Left cardiac atrium (tissue), 4 donors: ENCODE measurements at places on chromosomes 1 and 21. TPM values are rescaled to one million over a fixed set of nuclear protein-coding genes. Genes with fewer than 3 reads are reported as not detected.

DNA sequence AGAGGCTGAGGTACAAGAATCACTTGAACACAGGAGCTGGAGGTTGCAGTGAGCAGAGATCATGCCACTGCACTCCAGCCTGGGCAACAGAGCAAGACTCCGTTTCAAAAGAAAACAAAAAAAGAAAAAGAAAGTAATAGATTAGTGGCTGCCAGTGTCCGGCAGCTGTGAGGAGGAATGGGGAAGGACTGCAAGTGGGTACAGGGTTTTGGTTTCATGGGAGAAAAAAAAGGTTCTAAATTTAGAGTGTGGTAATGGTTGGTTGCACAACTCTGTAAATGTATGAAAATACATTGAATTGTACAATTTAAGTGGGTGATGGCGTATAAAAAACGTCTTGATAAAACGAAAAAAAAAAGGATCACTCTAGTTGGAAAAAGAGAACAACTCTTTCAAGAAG, 6.7 kb downstream of the TAF1A start:
- no peak for DNase-seq

DNA sequence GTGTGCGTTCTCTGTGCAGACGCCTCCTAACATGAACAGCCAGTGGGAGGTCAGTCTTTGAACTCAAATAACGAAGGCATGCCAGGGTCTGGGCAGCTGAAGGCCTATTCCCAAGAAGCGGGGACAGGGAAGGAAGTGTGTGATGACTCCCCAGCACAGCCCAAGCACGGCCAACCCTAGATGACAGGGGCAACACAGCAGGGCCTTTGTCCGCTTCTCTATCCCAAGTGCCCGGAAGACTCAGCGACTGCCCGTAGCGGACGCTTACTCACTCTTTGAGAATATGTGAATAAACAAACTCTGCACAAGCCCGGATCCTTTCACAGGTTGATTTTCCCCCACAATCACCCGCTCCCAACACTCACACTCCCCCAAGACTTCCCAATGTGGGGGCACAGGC, 11.2 kb downstream of the C1orf198 start:
- DNase-seq, result no peak

DNA sequence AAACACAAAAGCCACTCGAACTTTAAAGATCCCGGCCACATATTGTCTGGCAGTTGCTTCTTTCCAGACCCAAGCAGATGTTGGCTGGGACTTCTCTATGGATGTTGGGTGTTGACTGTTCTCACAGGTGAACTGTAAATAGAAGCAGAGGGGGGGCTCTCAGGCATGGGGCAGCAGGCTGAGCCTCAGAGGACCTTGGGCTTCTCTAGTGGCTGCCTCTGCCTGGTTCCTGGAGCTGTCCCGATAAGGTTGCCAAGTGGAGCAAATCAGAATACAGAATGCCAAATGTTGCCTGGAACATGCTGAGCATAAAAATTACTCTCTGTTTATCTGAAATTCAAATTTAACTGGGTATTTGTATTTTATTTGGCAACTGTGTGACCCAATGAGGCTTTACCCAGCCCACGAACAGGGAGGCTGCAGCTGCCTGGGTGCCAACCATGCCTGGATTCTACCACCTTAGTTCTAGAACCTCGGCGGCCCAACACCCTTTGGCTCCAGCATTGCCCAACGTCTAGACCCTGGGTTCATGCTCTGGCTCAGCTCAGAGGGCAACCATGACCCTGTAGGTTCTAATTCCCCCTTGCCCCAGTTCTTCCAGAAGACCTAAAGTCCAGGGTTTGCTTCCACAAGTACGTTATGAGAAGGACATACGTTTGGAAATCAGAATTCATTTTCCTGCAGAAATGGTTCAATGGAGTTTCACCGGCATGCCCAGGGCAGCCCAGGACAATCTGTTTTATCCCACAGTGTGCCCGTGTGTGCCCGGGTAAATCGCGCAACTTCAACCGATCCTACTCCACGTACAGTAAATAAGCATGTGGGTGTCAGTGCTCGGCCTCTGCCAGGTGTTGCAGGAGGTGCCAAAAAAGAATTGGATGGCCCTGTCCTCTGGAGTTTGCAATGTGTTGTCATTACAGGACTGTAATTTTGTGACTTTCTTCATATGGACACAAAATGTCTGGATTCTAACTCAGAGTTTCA, 5.4 kb upstream of the SLC45A1 start:
- DNase-seq, result no peak

GRCh38 chr21:35291973-35292627, 243.0 kb upstream of the RUNX1 start:
- no peak for DNase-seq

GRCh38 chr1:58528518-58528917, 18.0 kb downstream of the OMA1 start:
- no peak for DNase-seq

DNA sequence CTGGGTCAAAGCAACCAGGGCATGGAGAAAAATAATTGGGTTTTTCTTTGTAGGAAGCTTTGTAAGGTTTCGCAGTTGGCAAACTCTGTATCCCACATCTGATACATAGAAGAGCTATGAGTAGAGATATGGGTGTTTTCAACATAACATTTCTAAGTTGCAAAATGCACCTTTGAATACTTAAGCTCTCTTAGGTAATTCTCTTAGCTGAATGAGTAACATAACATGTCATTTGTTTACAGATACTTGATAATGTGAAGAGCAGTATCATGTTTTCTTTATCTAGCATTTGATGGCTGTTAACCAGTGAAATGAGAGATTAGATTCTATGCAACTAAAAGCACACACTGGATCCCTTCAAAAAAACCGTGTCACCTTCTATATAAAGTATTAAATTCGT, 21.6 kb downstream of the RAVER2 start:
- no peak for DNase-seq

GRCh38 chr1:98420376-98421084, 241.0 kb upstream of the SNX7 start:
- no peak for DNase-seq

DNA sequence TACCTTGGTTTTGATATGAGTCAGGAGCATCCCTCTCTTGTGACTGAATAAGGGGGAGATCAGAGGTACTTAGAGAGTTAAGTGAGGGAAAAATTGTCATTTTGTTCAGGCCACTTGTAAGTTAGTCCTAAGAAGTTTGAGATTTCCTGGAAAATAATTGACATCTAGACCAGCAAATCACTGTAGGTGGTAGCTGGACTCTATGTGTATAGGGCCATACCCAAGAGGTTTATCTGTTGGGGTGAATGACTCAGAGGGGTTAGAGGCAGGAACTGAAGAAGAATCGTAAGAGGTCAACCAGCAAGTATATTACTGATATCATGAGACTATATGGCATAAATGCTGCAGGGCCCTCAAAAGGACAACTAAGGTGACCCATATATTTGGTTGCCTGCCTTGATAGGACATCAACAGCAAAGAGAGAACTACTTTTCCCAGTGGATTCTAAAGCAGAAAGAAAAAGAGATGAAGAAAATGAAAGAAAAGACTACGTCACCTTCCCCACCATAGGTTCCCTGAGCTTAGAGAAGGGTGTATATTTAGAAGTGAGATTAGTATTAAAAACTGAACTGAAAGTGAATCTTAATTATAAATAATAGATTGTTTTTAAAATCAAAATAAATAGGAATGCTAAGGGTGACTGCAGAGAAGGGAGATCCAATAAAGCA, 8.0 kb upstream of the RNPC3 start:
- no peak for DNase-seq

DNA sequence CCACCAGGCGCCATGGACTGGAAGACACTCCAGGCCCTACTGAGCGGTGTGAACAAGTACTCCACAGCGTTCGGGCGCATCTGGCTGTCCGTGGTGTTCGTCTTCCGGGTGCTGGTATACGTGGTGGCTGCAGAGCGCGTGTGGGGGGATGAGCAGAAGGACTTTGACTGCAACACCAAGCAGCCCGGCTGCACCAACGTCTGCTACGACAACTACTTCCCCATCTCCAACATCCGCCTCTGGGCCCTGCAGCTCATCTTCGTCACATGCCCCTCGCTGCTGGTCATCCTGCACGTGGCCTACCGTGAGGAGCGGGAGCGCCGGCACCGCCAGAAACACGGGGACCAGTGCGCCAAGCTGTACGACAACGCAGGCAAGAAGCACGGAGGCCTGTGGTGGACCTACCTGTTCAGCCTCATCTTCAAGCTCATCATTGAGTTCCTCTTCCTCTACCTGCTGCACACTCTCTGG, 3.8 kb downstream of the GJB3 start:
- DNase-seq, result no peak

DNA sequence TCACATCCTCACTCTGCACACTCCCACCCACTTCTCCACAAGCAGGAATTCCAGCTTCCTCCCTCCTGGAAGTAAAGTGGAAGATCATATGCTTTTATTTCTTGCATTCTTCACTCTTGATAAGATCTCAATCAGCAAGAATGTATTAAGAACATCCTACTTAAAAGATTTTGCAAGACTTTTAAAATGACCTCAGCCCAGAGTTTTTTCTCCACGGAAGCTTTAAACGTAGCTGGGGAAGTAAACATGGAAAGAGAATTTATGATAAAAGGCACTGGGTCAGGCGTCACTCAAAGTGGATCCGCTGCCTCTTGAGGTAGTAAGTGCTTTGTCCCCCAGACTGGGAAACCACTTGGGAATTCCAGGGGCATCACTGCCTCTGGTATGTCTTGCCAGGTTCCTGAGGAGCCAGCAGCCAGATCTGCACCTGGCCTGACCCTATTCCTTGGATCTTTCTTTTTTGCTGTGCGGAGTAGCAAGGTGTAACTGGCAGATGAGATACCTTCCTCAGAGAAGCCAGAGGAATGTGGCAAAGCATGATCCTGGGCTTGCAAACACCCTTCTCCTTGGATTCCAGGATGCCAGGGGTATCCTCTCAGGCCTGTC, 33.9 kb downstream of the CDK18 start:
- no peak for DNase-seq

- DNase-seq, result no peak
Observed at GRCh38 chr1:108051631-108052377, 86.8 kb upstream of the VAV3 start.

DNA sequence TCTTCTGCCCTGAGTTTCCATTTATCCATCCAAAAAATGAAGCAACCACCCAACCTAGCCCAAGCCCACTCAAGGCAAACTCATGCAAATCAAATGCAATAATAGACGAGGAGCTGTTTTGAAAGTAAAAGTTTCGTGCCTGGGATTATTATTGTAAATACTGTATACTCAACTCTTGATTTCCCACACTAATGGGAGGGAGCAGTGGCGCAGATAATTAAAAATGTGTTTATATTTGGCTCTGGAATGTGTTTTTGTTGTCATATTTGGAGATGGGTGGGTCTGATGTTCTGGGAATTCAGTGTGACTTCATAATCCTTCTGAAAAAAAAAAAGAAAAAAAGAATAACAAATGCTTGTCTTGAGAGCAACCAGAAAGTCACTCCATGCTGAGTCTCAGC, 52.5 kb downstream of the KLHDC7A start:
- DNase-seq, result no peak

DNA sequence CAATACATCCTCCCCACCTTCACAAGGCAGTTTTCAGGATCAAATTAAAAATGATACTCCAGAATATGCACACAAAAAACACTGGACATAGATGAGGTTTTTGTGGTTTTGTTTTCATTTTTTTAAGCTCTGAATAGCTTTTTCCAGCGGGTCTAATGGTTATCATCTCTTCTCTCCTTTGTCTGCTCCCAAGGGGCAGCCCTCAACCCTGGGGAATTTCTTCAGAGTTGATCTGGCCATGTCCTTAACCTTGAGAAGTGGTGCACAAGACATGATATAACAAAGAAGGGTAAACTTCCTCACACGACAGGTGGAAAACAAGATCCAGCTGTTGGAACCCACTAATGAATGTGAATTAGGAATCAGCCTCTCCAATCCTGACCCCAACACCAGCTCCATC, 1.5 kb upstream of the CD244 start:
- DNase-seq, result no peak

DNA sequence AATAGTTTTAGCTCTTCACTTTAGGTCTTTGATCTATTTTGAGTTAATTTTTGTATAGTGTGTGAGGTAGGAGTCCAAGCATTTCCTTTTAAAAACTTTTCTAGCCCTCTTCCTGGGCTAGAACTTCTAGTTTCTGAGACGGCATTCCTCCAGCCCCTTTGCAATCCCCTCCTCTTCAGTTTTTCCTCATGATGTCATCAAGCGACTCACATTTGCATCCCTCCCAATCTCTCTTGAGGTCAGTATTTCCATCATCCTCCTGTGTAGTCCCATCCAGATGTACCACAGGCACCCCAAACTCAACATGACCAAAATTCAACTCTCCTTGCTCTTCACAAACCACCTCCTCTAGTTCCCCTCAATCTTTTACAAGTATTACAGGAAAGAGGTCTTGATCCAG, 10.7 kb downstream of the HMGN2 start:
- no peak for DNase-seq

DNA sequence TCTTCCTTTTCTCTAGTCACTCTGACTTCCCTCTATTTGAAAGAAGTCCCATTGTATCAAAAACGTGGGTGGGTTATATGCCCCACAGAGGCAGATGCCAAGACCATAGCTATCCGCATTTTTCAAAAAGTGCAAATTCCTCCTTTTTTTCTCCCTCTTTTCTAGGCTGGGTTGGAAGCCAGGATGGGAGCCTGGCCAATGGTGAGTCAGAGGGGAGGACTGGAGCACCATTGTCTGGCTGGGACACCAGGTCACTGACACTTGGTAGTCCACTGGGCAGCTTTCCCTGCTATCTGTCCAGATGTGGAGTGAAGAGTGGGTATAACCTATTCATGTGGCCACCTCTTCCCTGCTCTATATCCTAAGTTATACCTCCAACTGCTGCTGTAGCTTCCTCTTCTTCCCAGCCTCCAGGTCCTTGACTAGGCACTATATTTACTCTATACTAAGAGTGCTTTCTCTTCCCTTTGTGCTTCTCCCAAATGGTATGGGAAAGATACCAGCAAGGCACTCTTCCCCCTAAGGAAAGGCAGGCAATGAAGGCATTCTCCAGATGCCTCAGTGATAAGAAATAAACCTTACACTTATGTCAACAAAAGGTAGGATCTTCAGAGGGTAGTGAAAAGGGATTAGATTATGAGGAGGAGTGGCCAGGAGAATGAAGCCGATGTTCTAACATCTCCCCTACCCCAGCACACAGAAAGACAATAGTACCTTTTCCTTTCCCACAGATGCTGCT, 12.9 kb downstream of the PI4KB start:
- DNase-seq, result peak; percentile 89

DNA sequence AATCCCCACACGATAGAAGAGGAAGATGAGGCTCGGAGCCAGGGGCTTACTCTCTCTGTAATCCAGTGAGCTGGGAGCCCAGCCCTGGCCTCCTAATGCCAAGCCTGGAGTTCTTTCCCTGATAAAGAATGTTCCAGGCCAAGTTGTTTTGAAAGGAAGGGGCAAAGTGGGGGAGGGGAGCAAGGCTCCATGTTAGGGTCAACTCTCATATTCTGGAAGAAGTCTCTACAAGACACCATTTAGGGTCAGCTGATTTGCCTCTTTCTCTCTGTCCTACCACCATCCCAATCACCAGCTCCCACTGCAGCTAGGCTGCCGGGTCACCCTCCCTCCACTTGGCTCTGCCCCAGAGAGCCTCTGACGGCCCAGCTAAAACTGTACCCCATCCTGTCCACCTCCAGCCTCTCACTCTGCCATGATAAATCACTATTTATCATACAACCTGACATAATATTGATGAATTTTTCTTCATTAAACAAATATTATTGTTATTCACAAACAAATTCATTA, 95.0 kb downstream of the GLIS1 start:
- no peak for DNase-seq

Gene KCNN3
- 4.6 TPM for total RNA-seq

Gene LEFTY1
- total RNA-seq, result not detected

Gene SPRR1A
- not detected for total RNA-seq

Gene GBP7
- not detected for total RNA-seq

Gene NUP210L
- 0.13 TPM for total RNA-seq

Gene S100A9
- 529 TPM for total RNA-seq

Gene SPRR2B
- total RNA-seq, result not detected

Gene TSPAN2
- total RNA-seq, result 15.1 TPM

Gene SPRR2E
- not detected for total RNA-seq

Gene RIPPLY3
- not detected for total RNA-seq

Gene INTS11
- total RNA-seq, result 48.5 TPM

Gene CFAP141
- not detected for total RNA-seq
